ENCODE measurements at places on chromosomes 7 and 10. TPM values are rescaled to one million over a fixed set of nuclear protein-coding genes. Genes with fewer than 3 reads are reported as not detected.
A peak's percentile ranks its signal among the peaks of the same experiment; 100 is the strongest.

DNA sequence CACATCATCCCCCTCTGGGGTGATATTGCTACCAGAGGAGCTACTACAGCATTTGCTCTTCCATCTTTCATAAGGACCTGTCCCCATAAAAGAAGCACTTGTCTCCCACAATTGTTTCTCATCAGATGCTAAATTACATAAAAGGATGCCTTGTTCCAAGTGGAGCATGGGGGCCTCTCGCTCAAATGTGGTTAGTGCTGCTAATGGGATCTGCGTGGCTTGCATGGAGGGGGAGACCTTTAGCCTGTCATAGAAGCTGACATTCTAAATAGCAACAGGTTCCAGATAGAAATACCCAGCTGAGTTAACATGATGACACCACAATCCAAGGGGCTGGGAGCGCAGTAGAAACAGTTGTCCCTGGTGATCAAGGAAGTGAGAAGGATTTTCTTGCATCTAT is 257.9 kb downstream of the SFMBT2 start:
- no peak for DNase-seq

- DNase-seq = no peak
Observed at GRCh38 chr10:33109788-33110469, 151.9 kb upstream of the ITGB1 start.

Gene KIAA1217
- 83.5 TPM for polyA plus RNA-seq

DNA sequence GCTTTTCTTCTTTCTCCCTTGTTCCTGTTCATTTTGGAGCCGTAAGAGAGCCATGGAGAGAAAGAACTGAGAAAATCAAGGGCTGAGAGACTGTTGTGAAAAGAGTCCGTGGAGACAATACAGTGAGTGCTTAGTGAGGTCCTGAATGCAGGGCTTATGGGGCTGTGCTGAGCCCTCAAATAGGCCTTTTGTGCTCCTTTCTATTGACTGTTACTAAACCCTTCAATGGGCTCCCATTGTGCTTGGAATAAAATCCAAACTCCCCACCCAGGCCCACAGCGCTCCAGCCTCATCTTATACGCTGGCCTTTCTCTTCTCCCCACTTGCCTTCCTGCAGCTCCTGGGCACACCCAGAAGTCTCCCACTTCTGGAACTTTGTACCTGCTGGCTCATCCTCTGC is 243.1 kb upstream of the HABP2 start:
- no peak for DNase-seq

GRCh38 chr7:33418251-33418701 is 288.9 kb downstream of the BBS9 start:
- no peak for DNase-seq

GRCh38 chr7:158778471-158778870 is 50.8 kb downstream of the ESYT2 start:
- no peak for DNase-seq

DNA sequence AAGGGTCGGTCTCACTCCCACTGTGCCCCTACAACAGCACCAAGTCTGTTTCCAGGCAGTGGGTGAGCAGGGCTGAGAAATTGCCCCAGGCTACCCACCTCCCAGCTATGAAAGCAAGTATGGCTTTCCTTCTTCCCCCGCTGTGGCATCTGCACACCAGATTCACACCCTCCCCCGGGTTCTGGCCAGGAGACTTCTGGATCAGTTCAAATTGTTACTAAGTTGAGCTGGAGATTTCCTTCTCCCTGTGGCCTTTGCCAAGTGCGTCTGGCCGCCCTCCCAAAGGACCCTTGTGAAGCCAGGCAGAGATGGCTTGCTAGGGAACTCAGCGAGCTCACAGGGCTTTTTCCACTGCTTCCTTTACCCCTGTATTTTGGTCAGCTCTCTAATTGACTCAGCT is 555.4 kb downstream of the SH2D4B start:
- no peak for DNase-seq

DNA sequence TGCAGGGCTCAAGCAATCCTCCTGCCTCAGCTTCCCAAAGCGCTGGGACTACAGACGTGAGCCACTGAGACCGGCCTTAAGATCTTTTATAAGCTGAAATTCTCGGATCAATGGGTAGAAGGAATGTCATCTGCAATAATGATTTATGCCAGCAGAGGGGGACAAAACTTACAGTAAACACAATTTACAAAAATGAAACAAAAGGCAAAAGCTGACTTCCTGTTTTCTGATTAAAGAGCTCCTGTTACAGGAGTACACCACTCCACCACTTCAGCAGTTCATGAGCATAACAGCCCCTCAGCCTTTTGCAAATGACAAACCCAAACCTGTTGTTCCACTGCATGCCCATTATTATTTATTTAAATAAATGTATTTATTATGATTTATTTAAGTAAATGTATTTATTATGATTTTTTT is 88.5 kb upstream of the ATP6V0A4 start:
- DNase-seq = peak; percentile 68

Gene USP54
- 44.9 TPM for polyA plus RNA-seq

DNA sequence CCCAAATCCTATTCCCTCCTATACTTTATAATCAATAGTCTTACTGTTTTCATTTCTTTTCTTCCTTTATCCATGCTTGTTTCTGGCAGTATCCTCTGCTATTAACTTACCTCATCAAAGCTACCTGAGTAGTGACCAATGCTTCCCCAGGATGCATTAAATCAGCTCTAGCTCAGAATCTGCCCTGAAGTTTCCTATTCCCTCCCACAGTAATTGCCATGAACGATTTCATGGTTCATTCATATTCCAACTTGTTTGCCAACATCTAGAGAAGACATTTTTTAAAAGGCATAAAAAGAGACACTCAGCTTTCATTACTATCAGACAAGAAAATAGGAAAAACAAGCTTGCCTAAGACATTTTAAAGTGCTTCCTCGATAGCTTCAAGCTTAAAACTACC is 42.3 kb downstream of the COA1 start:
- DNase-seq = no peak

DNA sequence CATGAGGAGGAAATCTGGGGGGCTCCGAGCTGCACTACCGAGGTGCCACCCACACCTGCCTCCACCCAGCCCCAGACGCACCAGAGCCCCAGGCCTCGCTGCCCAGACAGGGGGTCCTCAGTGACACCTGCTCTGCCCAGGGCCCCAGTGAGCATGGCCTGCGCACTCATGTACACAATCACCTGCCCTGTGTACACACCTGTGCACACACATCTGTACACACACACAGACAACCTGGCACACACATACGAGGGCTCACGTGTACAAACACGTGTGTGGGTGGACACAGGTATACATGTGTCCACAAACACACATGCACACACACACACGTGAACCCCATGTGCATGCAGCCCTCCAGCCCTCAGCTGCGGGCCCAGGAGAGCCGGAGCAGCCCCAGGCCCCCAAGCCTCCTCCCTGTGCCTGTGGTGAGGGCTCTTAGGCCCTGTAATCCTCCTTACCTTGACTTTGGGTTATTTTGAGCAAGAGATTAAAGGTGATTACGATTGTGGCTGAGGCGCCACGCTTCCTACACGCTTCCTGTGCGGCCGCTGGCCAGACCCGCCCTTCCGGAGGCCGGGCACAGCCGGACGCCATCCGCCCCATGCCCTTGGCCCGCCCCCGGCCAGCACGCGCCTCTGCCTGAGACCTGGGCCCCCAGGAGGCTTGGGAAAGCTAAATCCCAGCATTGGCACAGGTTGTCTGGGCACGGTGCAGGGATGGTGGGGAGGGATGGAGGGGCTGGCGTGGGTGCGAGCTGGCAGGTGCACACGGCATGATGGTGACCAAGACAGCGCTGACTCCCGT is 71.9 kb downstream of the ELFN1 start:
- no peak for DNase-seq

DNA sequence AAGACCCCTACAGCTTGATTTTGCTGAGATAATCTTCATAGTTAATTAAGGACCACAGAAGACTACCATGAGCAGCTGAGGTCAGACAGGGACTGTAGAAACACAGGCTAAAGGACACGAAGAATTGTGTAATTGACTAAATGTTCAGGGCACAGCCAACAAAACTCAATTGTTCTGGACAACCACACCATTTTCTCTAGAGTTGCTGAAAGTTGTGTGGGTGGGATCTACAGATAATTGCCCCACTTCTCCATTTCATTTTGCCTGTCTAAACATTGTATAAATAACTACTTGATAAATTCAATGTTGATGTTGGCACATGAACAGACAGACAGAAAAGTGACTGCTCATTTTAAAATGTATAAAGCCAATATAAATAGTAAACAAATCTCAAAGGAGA is 39.0 kb upstream of the SLC16A12 start:
- DNase-seq = no peak

DNA sequence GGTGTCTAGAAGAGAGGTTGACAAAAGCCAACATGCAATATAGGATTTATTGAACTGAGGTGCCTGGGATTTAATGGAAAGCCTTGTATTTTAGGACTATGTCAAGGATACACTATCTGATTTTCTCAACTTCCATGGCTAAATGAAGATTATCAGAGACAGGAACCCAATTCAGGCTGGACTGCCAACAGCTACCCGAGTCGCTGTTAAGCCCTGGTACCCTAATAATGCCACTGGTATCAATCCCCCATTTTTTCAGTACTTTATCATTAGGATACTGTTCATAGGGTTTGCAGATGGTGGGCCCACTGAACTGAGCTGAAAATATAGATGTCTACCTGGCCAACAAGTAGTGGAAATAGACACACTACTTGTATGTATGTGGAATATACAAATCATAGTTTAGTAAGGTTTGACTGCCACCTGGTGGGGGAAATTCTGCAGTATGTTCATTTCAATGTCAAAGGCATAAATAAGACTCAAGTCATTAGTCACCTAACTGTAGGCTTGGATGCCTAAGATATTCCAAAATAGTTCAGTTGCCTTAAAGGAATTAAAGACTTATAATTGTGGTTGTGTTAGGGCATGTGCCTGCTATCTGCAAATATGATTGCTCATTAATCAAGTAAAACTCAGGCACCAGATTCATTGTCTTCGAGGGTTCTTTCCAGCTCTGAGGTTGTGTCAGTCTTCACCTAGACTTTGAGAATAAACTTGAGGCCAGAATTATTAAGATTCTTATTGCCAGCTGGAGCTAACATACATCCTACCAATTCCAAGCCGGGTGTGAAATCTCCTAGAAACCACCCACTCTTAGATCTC is 34.1 kb upstream of the NOBOX start:
- peak; percentile 71 for DNase-seq

Gene ABCC2
- 13.8 TPM for polyA plus RNA-seq

Gene SSC4D
- 7.4 TPM for polyA plus RNA-seq

- DNase-seq = no peak
Observed at GRCh38 chr7:104267701-104268368, 60.0 kb upstream of the ORC5 start.

DNA sequence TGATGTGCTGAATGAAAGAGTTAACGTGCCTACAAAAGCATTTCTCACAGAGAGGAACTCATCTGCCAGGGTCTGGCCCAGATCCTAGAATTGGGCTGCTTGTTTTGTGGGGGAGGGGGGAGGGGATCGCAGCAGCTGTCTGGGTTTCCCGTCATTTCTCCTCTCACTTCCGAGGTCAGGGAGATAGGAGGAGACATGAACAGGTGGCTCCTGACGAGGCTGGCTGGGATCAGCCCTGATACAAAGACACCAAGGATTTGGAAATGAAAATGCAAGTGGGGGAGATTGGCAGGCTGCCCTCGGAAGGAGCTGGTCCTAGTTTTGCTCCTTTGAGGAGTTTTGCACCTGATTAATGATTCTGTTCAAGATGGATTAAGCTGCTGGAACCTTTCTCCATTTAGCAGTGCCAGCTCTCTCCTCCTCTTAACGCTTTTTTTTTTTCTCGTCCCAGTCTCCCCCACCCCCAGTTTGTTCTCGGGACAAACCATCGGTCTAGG is 86.8 kb upstream of the KMT2C start:
- no peak for DNase-seq

Gene PKD2L1
- 0.11 TPM for polyA plus RNA-seq

Gene CYP3A4
- 0.49 TPM for polyA plus RNA-seq

GRCh38 chr7:70872188-70872587 is 259.8 kb upstream of the GALNT17 start:
- DNase-seq = no peak

DNA sequence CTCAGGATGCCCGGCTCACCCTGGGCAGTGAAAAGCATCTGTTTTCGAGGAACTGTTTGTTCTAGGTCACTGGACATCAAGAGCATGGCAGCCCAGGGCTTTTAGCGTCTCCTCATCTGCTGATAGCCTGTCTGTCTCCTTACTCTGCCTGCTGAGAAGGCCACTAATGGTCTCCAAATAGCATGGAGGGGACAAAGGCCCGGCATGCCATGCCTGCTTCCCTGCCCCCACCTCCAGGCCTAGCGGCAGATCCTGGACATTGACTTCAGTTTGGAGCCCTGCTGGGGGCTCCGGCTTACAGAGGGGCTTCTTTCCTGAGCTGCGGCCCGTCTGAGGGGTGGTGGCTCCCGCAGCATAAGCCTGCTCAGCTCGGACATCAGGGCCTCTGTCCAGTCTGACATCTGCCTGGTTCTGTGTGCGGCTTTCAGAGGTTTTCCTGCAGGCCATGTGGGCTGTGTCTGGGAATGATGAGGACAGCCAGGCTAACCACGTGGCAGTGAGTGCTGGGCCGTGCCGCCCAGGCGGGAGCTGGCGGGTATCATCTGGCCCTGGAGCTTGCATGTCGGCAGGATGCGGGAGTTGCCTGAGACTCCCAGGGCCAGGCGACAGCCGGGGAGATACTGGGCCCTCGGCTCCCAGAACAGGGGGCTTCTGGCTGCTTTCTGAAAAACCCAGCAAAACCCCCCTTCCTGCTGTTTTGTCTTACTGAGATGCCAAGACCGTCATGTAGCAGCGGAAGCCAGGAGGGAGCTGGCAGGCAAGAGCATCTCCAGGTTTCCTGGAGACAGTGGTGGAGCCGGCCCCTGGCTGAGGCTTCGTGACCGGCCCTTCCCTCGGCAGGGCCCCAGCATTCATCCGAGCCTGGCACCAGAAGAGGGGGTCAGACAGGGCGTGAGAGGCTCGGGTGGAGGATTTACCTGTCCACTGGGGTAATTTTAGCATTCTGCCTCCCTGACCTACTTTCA is 9.2 kb downstream of the PFKFB3 start:
- no peak for DNase-seq

DNA sequence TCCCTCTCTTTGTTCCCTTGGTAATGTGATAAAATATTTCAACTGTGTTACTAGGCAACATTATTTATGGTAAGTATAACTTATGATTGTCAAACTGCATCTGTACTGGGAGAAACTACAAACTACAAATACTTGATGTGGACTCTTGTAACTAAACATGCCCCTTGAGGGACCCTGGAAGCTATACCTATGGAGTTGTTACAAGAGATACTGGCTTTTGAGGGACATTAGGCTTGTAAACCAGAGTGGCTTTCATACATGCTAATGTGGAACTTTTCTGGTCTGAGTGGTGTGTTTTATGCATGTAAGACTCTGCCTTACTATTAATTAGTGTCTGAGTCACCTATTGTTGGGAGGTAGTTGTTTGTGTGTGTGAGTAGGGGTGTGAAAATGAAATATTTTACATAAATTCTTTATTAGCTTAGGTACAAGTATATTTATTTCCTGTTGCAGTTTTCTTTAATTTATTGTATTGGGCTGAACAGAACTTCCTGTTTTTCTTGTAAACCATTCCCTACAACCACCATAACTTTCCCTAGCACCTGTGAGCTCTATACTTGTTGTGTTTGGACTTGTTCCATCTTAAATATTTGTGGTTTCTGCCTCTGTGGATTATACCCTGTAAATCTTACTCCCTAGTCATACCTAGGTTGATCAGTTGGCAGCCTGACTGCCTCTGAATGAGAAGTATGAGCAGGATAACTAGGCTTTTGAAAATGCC is 49.8 kb downstream of the STK31 start:
- peak; percentile 39 for DNase-seq

All from renal pelvis (tissue), 12 donors.